ENCODE measurements at places on chromosomes 2 and 18.

DNA sequence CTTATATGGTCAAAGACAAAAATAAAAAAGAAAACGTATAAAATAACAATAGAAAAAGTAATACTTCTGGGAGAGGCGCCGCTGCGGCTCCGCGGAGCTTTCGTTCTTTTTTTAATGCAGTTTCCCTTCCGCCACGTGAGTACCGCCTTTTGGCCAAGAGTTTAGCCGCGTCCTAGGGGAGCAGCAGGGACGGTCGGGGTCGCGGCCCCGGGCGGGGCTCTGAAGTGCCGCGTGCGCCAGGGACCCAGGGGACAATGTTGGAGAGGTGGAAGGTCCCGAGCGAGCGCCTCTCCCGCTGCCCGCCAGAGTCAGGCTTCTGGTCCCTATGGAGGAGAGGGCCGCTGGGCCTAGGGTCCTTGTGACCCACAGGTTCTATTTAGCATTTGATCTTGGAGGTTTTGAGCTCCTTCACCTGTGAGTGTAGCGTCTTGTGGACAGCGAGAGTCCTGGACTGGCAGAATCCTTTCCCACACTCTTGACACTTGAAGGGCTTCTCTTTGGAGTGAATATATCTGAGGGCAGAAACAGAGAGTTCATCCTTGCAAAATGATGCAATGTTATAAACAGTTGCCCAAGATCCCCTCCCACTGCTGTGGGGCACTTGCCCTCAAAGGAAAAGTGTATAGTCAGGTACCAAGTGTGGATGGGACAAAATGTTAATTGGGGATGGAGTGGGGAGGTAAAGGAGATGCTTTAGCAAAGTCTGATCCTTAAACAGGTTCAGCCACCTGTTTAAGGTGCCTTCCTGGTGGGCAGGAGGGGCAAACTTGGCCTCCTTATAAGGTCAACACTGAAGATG is 6.3 kb downstream of the OSR1 start:
- DNase-seq: no peak

- peak; percentile 88 for DNase-seq
Measured at GRCh38 chr2:6073191-6074088, 381.3 kb downstream of the SOX11 start.

DNA sequence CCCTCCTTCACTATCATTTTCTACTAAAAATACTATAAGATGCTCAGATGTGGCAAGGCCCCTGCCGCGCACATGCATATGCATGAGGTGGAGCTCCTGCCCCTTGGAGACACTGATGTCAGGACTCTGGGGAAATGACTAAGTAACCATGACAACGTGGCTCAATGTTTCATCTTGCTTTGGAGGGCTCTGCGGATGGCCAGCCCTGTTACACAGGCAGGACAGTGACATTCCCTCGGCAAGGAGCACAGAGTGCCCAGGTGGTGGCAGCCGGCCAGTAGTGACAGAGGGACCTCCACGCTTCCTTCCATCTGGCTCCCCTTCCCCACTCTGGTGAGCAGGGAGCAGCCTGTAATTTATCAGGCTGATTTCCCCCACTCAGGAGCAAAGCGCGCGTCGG is 364.1 kb downstream of the SS18 start:
- peak; percentile 56 for DNase-seq

- no peak for DNase-seq
Measured at GRCh38 chr2:239892441-239893235, 132.5 kb downstream of the NDUFA10 start.

GRCh38 chr2:127090281-127091120 is 16.5 kb downstream of the BIN1 start:
- DNase-seq: no peak

DNA sequence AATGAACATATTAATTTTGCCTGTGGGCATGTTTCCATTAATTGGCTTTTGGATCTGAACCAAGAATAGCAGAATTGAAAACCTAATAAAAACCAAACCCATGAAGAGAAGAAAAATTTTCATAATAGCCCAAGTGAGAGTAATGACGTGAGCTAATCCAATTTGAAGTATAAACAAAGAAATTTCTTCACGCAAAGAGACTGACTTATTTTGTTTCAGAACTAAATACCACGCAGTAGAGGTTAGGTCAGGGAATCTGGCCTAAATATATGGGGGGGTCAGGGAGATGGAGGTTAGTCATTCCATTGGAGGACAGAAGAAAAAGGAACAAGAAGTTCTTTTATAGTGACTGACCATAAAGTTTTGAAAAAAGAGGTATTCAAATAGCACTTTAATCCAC is 94.1 kb upstream of the CYP1B1 start:
- DNase-seq: no peak
